HFFc6 (cell line): ENCODE measurements at places on chromosomes 12 and 14.

GRCh38 chr12:33575346-33575745 is 135.7 kb upstream of the SYT10 start:
- no peaks in the 10 kb centered on the region for H3K4me1 ChIP-seq
- H3K27me3 ChIP-seq = no peaks in the 10 kb centered on the region
- no peaks in the 10 kb centered on the region for H3K36me3 ChIP-seq

DNA sequence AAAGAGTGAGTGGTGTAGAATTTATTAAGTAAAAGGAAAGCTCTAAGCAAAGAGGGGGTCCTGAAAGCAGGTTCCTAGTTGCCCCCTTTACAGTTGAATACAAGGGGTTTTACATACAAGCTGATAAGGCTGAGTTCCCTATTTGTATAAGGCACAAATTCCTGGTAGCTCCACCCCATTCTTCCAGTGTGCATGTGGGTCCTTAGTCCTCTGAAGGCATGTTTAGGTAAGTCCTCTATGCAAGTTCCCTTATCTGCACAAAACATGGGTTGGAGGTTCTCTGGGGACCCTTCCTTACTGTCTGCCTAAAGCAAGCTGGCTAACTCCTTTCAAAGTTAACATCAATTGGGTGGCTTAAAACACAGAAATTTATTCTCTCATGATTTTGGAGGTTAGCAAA is 2.9 kb upstream of the FAR2 start:
- no peak overlapping the region for H3K27ac ChIP-seq
- DNase-seq = no peak
- no peak overlapping the region for H3K4me3 ChIP-seq
- peaks cover 12% of the 10 kb centered on the region for H3K4me1 ChIP-seq
- no peaks in the 10 kb centered on the region for H3K36me3 ChIP-seq

GRCh38 chr12:65715961-65716360 is 108.3 kb upstream of the HMGA2 start:
- H3K4me1 ChIP-seq = peaks cover 20% of the 10 kb centered on the region
- DNase-seq = no peak

DNA sequence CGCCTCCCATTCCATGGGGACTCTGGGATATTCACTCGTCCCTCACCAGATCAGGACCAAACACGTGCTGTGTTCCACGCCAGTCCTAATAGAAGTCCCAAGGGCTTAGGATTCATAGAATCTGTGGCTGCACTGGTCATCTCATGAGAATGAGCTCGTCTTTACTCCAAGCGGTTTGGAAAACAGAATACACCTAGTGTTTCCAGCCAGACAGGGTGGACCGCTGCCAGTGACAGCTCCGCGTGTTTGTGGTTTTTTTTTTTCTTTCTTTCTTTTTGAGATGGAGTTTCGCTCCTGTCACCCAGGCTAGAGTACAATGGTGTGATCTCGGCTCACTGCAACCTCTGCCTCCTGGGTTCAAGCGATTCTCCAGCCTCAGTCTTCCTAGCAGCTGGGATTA is 75.1 kb downstream of the GLT1D1 start:
- H3K4me3 ChIP-seq = no peak overlapping the region
- no peaks in the 10 kb centered on the region for H3K36me3 ChIP-seq
- H3K4me1 ChIP-seq = no peaks in the 10 kb centered on the region
- H3K27me3 ChIP-seq = no peaks in the 10 kb centered on the region
- no peak overlapping the region for H3K27ac ChIP-seq
- no peak for DNase-seq

GRCh38 chr12:117033382-117034221 is 65.6 kb downstream of the TESC start:
- peaks cover 12% of the 10 kb centered on the region for H3K36me3 ChIP-seq
- DNase-seq = no peak
- H3K4me3 ChIP-seq = no peak overlapping the region
